ENCODE measurements at places on chromosomes 16 and 17.

DNA sequence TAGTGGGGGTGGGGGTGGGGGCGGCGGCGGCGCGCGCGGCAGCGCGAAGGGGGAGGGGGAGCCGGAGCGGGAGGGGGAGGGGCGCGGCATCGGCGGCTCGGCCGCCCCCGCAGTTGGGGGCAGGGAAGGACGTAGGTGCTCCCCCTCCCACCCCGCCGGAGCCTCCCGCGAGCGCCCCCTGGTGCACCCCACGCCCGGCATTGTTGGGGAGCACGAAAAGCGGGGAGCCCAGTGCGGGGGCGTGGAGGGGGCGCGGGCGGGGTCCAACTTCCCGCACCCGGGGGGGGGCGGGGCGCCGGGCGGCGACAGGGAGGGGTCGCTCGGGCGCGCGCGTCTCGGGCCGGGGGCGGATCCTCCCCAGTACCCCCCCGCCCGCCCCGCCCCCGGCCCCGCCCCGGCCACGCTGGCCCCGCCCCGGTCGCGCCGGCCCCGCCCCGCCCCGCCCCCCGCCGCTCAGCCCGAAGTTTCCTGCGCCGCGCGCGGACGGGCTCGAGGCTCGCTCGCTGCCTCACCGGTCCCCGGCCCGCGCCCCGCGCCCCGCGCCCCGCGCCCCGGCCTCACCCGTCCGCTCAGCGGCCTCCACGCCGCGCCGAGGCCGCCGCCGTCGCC lies at the start of gene CACNA1H:
TSS of gene CACNA1H (plus strand) at position 456 of the 609 bp plus-strand sequence. CDS start 632 bp downstream, outside the sequence.
- no peak for DNase-seq

- no peak for DNase-seq
These were observed 382.3 kb upstream of the EEF2KMT start for GRCh38 chr16:5479926-5480325.

- DNase-seq: no peak
These were observed 160.0 kb upstream of the FOXF1 start for GRCh38 chr16:86350289-86350688.

DNA sequence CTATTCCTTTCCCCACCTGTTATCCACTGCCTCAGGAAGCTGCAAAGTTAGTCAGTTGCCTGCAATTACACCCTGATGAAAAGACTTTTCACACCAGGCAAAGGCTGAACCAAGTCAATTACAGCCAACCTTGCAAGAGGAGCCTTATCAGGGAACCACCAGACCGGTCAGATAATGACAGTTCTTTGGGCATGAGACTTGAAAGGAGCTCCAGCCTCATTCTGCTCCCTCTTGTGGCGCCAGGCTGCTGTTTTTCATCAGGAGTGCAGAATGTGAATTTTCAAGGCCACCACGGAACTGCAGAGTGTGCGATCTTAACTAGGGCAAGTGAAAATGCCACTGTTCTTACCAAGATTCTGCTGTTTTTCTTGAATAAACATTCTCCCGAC lies 22.5 kb downstream of the DNAI2 start:
- peak; percentile 80 for DNase-seq

- DNase-seq: no peak
These were observed 24.1 kb downstream of the SLC7A5 start for GRCh38 chr16:87845213-87845612.

- no peak for DNase-seq
These were observed 104.5 kb upstream of the SEC14L1 start for GRCh38 chr17:77036136-77036840.

- peak; percentile 5 for DNase-seq
These were observed 262.5 kb downstream of the CBLN1 start for GRCh38 chr16:49019081-49019633.

GRCh38 chr17:17062866-17063265 lies 20.6 kb downstream of the MPRIP start:
- no peak for DNase-seq

DNA sequence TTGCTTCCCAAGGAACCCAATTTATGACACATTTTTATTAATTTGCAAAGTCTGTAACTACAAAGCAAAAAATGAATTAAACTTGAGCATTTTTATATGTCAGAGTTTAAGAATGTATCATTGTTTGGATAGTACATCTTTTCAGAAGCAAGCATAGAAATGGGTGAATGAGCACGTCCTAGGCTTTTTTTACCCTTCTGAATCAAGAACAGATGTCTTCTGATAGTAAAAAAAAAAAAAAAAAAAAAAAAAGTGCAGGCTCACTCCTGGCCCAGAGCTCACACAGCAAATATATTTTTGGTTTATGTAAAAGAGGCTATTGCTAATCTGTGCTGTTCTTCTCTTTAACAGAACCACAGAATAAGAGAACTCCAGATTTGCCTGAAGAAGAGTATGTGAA lies 6.3 kb downstream of the TERF2IP start:
- DNase-seq: no peak

DNA sequence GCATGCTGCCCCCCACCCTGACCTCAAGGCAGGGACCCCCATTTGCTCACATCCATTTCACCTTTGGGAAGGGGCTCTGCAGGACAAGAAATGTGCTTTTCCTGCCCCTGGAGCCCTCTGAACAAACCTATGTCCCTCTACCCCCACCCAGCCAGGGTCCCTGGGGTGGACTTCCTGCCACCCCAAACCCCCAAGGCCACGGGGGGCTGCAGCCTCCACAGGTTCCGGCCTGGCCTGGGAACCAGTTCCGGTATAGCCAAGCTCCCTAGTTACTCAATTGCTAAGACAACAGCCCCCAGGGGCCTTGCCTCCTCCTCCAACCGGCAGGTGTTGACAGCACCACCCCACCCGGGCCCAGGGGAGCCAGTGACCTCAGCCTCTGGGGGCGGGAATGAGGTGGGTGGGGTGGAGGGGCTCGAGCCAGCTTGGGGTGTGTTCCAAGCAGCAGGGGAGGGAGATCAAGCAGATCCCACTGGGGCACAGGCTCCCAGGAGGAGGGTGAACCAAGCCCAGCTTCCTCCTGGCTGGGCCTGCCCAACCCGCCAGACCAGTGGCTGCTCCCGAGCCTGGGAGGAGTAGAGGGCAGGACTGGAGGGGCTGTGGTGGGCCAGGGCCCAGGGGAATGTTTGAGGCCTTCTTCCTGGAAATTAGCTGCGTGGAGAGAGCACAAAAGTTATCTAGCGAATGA lies 6.6 kb downstream of the PNMT start:
- no peak for DNase-seq

GRCh38 chr17:80832266-80832676 lies 159.4 kb upstream of the CHMP6 start:
- no peak for DNase-seq

- no peak for DNase-seq
These were observed 107.6 kb downstream of the BANP start for GRCh38 chr16:88058817-88059216.

DNA sequence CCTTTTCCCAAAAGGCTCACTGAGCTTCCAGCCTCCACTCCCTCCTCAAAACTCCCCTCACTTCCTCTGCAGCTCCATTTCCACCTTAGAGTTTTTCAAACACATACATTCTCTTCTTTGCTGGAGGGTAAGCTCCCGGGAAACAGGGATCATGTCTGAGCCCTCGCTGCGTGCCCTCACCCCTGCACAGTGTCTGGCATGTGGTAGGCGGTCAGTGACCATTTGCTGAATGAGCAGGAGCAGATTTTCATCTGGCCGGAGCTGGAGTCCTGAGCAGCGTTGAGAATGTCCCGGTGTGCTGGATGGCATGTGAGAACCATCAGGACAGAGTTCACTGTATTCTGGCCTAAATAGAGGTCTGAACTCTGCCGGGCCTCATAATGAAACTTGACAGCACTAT lies 274.5 kb downstream of the GRIN2A start:
- no peak for DNase-seq

DNA sequence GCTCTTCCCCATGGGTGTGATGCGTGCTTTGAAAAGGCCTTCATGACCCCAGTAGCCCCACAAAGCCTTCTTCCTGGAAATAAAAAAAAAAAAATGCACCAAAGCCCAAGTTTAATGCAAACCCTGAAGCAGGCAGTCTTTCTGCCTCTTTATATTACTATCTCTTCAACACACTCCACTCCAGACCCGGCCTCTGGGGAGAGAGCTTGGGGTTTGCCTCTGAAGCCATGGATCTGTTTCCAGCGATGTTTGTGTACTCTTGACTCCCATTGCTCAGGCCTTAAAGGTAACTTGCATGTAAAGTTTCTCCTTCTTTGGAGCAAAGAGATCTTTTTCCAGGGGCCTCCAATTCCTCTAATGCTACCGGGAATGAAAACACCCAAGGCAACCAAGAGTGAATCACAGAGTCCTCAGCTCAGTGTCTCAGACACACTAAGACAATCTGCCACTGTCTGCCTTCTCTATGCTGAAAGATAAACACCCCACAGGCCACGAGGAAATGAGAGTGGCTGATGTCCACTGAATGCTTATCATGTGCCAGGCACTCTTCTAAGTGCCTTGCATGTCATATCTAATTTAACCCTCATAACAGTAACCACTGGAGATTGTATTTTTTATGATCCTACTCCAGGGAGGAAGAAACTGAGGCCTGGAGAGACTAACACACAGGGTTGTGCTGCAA lies 56.4 kb upstream of the AKTIP start:
- DNase-seq: no peak

DNA sequence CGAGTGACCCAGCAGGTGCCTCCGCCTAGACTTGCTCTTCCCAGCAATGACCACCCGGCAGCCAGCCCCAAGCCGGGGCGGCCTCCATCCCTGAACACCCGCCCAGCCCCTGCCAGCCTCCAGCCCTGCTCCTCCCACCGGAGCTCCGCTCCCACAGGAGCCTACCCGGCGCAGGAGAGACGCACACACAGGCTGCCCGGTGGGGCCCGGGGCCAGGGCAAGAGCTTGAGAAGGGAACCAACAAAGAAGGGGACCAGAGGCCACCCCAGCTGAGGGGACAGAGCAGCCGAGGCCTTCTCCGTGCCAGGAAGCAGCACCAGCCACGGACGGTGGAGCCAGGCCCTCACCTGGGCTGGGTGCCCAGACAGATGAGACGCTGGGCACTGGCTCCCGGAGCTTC lies 13.8 kb downstream of the PKD1 start:
- DNase-seq: no peak

DNA sequence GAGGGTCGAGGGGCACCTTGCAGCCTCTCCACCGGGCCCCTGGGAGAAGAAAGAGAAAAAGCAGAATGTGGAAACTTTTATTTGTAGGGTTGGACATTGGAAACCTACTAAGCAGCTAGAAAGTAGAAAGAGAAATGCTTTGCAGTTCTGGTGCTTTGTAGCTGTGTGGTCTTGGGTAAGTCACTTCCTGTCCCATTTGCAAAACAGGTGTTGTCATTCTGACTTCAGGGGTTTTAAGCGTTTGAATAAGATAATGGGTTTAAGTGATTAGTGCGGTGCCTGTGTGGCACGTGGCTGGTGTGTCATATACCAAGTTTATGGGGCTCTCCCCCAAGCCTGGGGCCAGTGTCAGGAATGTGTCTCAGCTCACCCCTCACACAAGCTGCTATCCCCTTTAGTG lies 1.6 kb downstream of the CA4 start:
- no peak for DNase-seq

GRCh38 chr16:73483076-73483791 lies 435.3 kb upstream of the ZFHX3 start:
- no peak for DNase-seq

DNA sequence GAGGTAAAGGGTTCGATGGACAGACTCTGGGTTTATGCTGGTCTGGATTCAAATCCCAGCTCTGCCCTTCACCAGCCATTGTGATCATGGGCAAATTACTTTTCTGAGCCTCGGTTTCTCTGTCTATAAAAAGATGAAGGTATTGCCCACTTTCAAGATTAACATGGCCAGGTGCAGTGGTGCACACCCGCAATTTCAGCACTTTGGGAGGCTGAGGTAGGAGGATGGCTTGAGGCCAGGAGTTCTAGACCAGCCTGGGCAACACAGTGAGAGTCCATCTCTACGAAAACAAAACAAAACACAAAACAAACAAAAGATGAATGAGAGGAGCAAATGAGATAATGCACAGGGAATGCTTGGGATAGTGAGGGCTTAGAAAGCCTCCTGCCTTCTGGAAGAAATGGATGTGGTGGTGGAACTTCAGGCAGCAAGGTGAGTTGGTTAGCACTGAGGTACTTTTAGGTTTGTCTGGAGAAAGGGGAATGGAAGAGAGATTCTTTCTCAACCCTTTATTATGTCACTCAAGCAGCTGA lies 8.5 kb downstream of the ADGRG3 start:
- no peak for DNase-seq

DNA sequence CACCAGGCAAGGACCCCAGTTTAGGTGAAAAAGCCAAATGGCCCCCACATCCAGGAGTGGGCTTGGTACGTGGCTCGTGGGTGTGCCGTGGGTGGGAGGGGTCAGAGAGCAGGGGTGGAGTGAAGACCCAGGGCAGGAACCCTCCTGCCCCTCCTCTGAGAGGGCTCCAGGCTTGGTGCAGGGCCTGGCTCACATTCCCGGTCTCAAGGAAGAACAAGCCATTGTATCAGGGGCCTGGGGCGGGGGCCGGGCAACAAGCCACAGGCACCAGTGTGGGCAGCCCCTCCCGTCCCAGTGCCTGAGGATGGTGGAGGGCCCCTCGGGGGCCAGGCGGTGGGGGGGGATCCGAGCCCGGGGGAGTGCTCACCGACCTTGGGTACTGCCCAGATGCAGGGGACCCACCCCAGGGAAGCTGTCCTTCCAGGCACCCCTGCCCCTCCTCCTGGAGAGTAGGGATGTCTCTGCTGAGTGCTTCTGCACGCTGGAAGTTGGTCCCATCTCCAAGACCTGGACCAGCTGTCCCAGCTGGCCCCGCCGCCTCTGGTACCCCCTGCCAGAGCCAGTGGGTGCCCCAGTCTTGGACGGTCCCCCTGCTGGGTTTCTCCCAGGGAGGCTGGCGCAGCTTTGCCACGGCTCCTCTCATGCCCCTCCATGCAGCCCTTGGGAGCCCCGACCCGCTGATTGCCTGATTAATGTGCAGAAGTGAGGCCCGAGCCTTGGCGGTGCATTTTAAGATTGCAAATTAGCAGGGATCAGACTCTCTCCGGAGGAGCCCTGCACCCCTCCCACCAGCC lies 83.7 kb downstream of the RTN4RL1 start:
- DNase-seq: no peak

DNA sequence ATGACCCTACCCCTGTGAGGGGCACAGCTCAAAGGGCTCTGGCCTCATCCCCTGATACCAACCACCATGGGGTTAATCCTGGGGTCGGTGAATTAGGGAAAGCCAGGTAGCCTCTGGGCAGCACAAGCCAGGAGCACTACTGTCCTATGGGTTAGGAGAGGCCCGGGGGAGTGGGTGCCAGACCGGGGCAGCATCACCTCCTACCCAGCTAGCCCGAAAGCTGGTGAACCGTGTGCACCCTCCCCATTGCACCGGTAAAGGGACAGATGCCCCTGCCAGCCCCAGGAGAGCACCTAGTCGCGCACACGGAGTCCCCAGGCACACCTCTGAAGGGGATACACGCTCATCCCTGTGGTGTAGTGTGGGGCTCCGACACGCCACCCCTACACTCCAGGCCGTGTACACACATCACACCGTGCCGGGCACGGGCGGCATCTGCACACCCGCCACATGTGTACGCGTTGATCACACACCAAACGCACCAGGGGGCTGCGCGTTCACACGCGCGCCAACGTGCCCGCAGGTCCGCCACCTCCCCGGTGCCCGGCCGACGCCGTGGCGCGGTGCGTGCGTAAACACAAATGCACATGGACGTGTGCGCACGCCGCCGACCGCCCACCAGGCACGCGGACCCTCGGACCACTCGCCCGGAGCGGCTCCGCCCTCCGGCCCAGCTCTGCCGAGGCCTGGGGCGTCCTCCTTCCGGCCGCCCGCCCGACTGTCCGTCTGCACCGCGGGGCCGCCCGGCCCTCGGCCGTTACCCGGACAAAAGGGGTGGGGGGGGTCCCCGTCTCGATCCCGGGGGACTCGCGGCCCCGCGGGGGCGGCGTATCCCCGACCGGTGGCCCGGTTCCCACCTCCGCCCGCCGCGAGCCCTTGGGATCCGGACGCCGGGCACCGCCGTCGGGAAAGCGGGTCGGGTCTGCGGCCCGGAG lies 785 bp downstream of the UBALD1 start:
- no peak for DNase-seq
